Melanocyte of skin (primary cell): ENCODE measurements at places on chromosomes 1 and 21. TPM values are rescaled to one million over a fixed set of nuclear protein-coding genes. Genes with fewer than 3 reads are reported as not detected.

IQCC gene
- total RNA-seq, result 1.7 and 2.2 TPM in 2 replicates

PODN gene
- under 0.01 and 0.34 TPM in 2 replicates for total RNA-seq

TRAF3IP3 gene
- not detected in 2 replicates for total RNA-seq

FTCD gene
- not detected in 2 replicates for total RNA-seq

S100A5 gene
- total RNA-seq, result not detected in 2 replicates

SLC44A3 gene
- 3.3 and 3.7 TPM in 2 replicates for total RNA-seq

HSPB7 gene
- not detected in 2 replicates for total RNA-seq

NUP210L gene
- total RNA-seq, result under 0.01 and 0.36 TPM in 2 replicates

TMEM125 gene
- total RNA-seq, result not detected in 2 replicates

DCDC2B gene
- total RNA-seq, result not detected in 2 replicates

CELA2A gene
- not detected in 2 replicates for total RNA-seq

ITGB2 gene
- total RNA-seq, result under 0.01 TPM in 1 of 2 replicates, not detected in the other

CACNA1S gene
- not detected in 2 replicates for total RNA-seq

TMEM63A gene
- total RNA-seq, result 22.0 and 32.3 TPM in 2 replicates

FALEC gene
- total RNA-seq, result not detected in 2 replicates

SHISAL2A gene
- not detected in 2 replicates for total RNA-seq

CNR2 gene
- not detected in 2 replicates for total RNA-seq

SEMA4A gene
- 0.69 and 1.1 TPM in 2 replicates for total RNA-seq

AMY1C gene
- total RNA-seq, result not detected in 2 replicates

S100A7 gene
- total RNA-seq, result not detected in 2 replicates

TRPM2 gene
- total RNA-seq, result under 0.01 TPM in 1 of 2 replicates, not detected in the other

COL8A2 gene
- total RNA-seq, result under 0.01 and 0.15 TPM in 2 replicates

GPR3 gene
- total RNA-seq, result 1.4 and 2.0 TPM in 2 replicates

DYNLT5 gene
- 2.0 and 2.9 TPM in 2 replicates for total RNA-seq

NR5A2 gene
- total RNA-seq, result under 0.01 TPM in 1 of 2 replicates, not detected in the other

SDCCAG8 gene
- total RNA-seq, result 17.6 and 36.0 TPM in 2 replicates

NGF gene
- not detected in 2 replicates for total RNA-seq

EPHA8 gene
- total RNA-seq, result under 0.01 TPM in 1 of 2 replicates, not detected in the other

RASAL2 gene
- 19.0 and 21.6 TPM in 2 replicates for total RNA-seq

RSPH1 gene
- total RNA-seq, result 0.15 TPM in 1 of 2 replicates, not detected in the other

ANGEL2 gene
- 46.1 and 64.3 TPM in 2 replicates for total RNA-seq

RSBN1 gene
- 11.4 and 15.6 TPM in 2 replicates for total RNA-seq

TIE1 gene
- not detected in 2 replicates for total RNA-seq

DUSP12 gene
- 21.3 and 30.2 TPM in 2 replicates for total RNA-seq

FCRL6 gene
- not detected in 2 replicates for total RNA-seq

OPTC gene
- total RNA-seq, result not detected in 2 replicates

LCE1F gene
- not detected in 2 replicates for total RNA-seq

C1QB gene
- total RNA-seq, result not detected in 2 replicates

ADGRB2 gene
- 2.9 and 3.4 TPM in 2 replicates for total RNA-seq

NTRK1 gene
- total RNA-seq, result under 0.01 TPM in 1 of 2 replicates, not detected in the other

RGS4 gene
- total RNA-seq, result 0.33 and 1.4 TPM in 2 replicates

SPRR2F gene
- not detected in 2 replicates for total RNA-seq

ATP6V1G3 gene
- total RNA-seq, result not detected in 2 replicates

INSRR gene
- total RNA-seq, result not detected in 2 replicates

TRIM58 gene
- 1.4 and 3.3 TPM in 2 replicates for total RNA-seq

CLDN19 gene
- total RNA-seq, result not detected in 2 replicates

STYXL2 gene
- total RNA-seq, result not detected in 2 replicates

OPRD1 gene
- total RNA-seq, result 1.7 and 2.5 TPM in 2 replicates

HES3 gene
- total RNA-seq, result not detected in 2 replicates

SPEN gene
- 19.3 and 27.0 TPM in 2 replicates for total RNA-seq

PFKL gene
- total RNA-seq, result 109 and 112 TPM in 2 replicates

PRKCZ gene
- total RNA-seq, result 4.1 and 4.4 TPM in 2 replicates
